ENCODE measurements at places on chromosomes 11 and 22.

- DNase-seq, result no peak
These were observed 82.1 kb downstream of the OTOG start for GRCh38 chr11:17629113-17629512.

GRCh38 chr11:118289401-118289800 is 15.1 kb upstream of the CD3E start:
- DNase-seq, result no peak

GRCh38 chr11:117929142-117929915 is at the start of gene TMPRSS13:
TSS of gene TMPRSS13 (minus strand) at chr11:117929402. CDS start at chr11:117929307, 95 bp downstream.
- DNase-seq, result no peak

- no peak for DNase-seq
These were observed 97.1 kb upstream of the SYT13 start for GRCh38 chr11:45383224-45383623.

DNA sequence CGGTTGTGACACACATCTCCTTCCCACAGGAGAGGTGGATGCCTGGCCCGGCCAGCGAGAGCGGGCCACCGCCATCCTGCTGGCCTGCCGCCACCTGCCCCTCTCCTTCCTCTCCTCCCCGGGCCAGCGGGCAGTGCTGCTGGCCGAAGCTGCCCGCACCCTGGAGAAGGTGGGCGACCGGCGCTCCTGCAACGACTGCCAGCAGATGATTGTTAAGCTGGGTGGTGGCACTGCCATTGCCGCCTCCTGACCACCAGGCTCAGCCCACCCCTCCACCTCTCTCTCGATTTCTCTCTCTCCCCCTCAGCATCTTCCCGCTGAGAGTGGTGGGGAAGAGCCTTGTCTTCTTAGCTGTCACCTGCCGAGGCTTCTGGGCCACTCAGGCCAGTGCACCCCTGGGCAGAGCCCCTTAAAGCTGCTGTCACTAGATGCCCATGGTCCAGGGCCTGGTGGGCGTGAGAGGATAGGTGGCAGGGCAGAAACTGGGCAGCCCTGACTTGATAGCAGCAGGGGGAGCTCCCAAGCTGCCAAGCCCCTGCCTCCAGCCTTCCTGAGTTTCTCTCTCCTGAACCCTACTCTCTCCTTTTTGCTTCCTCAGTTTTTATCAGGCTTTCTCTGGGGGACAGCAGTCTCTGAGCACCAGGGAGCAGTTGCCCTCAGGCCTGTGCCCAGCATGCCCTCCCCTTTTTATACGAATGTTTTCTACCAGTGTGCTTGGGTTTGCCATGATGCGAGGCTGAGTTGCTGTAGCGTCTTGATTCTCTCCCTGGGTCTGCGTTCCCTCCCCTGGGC is 9.3 kb downstream of the SHISA8 start:
- DNase-seq, result no peak

- DNase-seq, result no peak
These were observed 1.0 kb downstream of the SMCO4 start for GRCh38 chr11:93541884-93542810.

Data from NCI-H187 (cell line).